Activated B cell treated with CpG ODN at 0.5 μM for 24 hours (primary cell): ENCODE measurements at places on chromosomes 16 and 17. TPM values are rescaled to one million over a fixed set of nuclear protein-coding genes. Genes with fewer than 3 reads are reported as not detected.

Gene THUMPD1
- 41.1 and 42.2 TPM in 2 replicates for total RNA-seq

Gene DHX8
- 60.6 and 63.4 TPM in 2 replicates for total RNA-seq

GRCh38 chr16:65547772-65548446 lies 426.0 kb upstream of the CDH11 start:
- no peaks in the 10 kb centered on the region for H3K27me3 ChIP-seq
- no peaks in the 10 kb centered on the region for H3K36me3 ChIP-seq
- no peak for DNase-seq
- no peaks in the 10 kb centered on the region for H3K4me1 ChIP-seq
- H3K4me3 ChIP-seq = no peak overlapping the region

Gene NEUROD2
- 0.02 TPM in 1 of 2 replicates, not detected in the other for total RNA-seq

GRCh38 chr17:79927136-79927661 lies 88.0 kb upstream of the CBX4 start:
- H3K4me3 ChIP-seq = no peak overlapping the region
- peaks cover 3% of the 10 kb centered on the region for H3K27me3 ChIP-seq
- H3K4me1 ChIP-seq = peaks cover 49% of the 10 kb centered on the region
- H3K36me3 ChIP-seq = peaks cover 2% of the 10 kb centered on the region
- DNase-seq = no peak

Gene NAA60
- total RNA-seq = 44.1 and 48.0 TPM in 2 replicates

GRCh38 chr16:83366228-83366627 lies 441.6 kb upstream of the HSBP1 start:
- H3K36me3 ChIP-seq = no peaks in the 10 kb centered on the region
- no peak for DNase-seq
- H3K4me1 ChIP-seq = no peaks in the 10 kb centered on the region
- H3K27ac ChIP-seq = no peak overlapping the region
- no peak overlapping the region for H3K4me3 ChIP-seq
- H3K27me3 ChIP-seq = no peaks in the 10 kb centered on the region

Gene RPAIN
- total RNA-seq = 70.4 and 87.7 TPM in 2 replicates

GRCh38 chr17:9355846-9356245 lies 219.8 kb downstream of the STX8 start:
- H3K27me3 ChIP-seq = no peaks in the 10 kb centered on the region
- no peak overlapping the region for H3K4me3 ChIP-seq
- no peak for DNase-seq
- H3K36me3 ChIP-seq = peaks cover 6% of the 10 kb centered on the region

- H3K27me3 ChIP-seq = no peaks in the 10 kb centered on the region
- peaks cover 26% of the 10 kb centered on the region for H3K4me1 ChIP-seq
- DNase-seq = no peak
- H3K36me3 ChIP-seq = no peaks in the 10 kb centered on the region
These were observed 7.8 kb downstream of the CTF1 start for GRCh38 chr16:30904114-30904780.

GRCh38 chr17:6496116-6496481 lies 51.8 kb downstream of the PIMREG start:
- peak overlapping the region; percentile 36 for H3K4me3 ChIP-seq
- H3K27me3 ChIP-seq = peaks cover 6% of the 10 kb centered on the region
- H3K36me3 ChIP-seq = no peaks in the 10 kb centered on the region
- no peak for DNase-seq

DNA sequence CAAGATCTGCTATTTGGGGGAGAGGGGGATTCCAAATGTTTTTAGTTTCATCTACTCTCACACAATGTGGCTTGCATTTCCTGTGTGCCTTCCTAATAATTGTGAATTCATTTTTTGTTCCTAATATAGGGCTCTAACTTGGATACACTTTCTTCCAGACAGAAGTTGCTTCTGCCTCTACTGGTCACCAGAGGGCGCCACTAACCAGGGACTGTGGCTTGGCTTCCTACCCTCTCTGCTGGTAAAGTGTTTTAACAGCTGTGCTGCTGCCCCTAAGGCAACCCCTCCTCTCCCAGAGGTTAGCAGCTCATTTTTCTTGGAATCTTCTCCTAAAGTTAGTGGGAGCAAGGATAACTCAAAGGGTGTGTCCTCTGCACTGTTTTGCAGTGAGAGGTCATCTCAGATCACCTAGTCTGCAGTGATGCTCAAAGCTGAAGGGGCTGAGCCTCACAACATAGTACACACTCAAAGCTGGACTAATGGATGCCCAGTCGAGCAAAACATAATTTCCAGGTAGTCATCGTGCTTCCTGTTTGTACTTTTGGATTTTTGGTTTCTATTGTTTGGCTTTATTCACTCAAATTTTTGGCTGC lies 5.0 kb upstream of the PRSS54 start:
- DNase-seq = no peak
- H3K4me1 ChIP-seq = no peaks in the 10 kb centered on the region
- no peaks in the 10 kb centered on the region for H3K36me3 ChIP-seq
- H3K27me3 ChIP-seq = no peaks in the 10 kb centered on the region

DNA sequence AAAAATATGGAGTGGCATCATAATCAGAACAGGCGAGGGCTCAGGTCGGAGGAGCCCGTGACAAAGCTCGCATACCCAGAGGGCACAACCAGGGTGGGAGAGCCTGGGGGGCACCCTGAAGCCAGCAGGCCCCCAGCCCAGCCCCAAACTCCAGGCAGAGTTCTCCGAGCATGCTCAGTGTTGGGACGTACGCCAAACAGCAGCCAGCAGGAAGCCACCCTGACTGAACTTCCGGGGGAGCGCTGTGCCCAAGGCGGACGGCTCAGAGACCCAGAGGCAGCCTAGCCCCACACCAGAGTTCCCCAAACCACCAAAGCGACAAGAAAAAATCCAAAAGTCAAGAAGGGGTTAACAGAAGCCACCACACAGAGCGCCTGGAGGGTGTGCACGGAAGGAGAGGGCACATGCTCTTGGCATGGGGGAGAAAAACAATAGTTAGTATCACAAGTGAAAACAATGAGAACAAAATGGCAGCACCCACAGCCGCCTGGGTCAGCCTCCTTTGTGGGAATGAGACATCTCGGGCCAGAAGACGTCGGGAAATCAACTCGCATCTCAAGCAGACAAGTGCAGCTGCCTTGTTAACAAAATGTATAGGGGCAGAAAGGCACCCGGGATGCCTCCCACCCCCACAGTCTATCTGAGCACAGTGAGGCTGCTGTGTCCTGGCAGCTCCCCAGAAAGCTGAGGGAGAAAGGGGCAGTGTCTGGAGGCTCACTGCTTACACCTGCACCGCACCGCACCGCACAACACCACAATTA lies 11.9 kb downstream of the EXOC7 start:
- H3K27ac ChIP-seq = no peak overlapping the region
- no peak overlapping the region for H3K4me3 ChIP-seq
- DNase-seq = no peak
- no peaks in the 10 kb centered on the region for H3K4me1 ChIP-seq
- no peaks in the 10 kb centered on the region for H3K27me3 ChIP-seq

DNA sequence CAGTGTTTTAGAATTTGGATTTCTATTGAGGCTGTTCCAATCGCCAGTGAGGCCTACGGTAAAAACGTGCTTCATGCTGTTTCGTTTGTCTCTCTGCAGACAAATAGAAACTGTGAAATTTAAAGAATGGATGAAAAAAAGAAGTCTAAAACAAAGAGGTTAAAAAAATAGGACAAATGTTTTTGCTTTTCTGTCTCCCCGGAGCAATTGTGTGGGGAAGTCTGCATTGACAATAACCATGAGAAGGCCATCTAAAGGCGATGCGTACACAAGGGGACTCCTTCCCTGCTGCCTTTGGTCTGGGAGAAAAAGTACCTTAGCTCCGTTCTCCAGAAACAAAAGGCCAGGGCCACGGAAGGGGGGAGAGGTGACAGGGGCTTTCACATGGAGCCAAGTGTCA lies 4.6 kb upstream of the ZFHX3 start:
- peaks cover 2% of the 10 kb centered on the region for H3K36me3 ChIP-seq
- H3K4me3 ChIP-seq = no peak overlapping the region
- H3K27ac ChIP-seq = no peak overlapping the region
- peaks cover 14% of the 10 kb centered on the region for H3K27me3 ChIP-seq

DNA sequence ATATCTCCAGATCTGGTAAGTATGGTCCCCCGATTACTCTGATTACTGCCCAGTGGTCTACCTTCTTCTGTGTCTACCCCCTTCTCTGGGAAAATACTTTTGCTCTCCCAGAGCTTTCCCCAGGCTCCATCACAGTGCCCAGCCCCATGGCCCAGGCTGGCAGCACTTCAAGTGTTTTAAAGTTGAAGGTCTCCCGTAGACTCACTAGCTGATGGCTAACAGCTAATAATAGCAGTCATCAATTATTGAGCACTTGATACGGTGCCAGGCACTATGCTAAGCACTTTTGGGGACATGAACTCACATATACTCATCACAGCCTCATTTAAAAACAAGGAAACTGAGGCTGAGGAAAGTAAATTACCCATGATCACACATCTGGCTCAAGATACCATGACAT lies 33.4 kb downstream of the DCUN1D3 start:
- H3K4me1 ChIP-seq = peaks cover 9% of the 10 kb centered on the region
- H3K4me3 ChIP-seq = no peak overlapping the region
- DNase-seq = no peak
- H3K36me3 ChIP-seq = peaks cover 10% of the 10 kb centered on the region

Gene AOC3
- 0.64 and 1.4 TPM in 2 replicates for total RNA-seq

DNA sequence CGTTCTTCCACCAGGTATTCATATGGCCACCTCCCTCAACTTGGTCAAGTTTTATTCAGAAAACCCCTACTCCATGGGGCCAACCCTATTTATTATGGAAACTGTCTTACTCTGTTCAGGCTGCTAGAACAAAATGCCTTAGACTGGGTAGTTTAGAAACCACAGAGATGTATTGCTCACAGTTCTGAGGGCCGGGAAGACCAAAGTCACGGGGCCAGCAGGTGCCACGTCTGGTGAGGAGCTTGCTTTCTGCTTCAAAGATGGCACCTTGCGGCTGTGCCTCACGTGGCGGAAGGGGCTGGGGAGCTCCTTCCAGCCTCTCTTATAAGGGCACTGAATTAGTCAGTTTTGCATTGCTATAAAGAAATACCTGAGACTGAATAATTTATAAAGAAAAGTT lies 74.3 kb downstream of the AXIN2 start:
- no peak overlapping the region for H3K27ac ChIP-seq
- no peaks in the 10 kb centered on the region for H3K4me1 ChIP-seq
- DNase-seq = no peak

DNA sequence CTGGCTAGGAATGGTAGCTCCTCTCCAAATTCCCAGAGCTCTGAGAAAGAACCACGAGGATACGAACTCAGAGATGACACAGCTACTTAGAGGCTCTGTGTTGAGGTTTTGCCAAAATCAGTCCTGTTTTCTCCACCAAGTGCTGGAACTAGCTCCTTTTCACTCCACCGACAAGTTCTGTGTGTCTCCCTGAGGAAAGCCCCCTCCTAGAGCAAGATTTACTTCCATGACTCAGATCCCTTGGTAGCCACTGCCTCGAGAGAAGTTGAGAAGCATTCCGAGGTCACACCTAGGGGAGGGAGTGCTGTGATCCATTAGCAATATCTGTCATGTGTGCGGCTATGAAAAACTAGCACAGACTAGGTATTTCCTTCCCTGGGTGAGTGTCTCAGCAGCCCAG lies 30.6 kb downstream of the IL21R start:
- peak overlapping the region; percentile 62 for H3K4me3 ChIP-seq
- H3K27me3 ChIP-seq = no peaks in the 10 kb centered on the region
- peak; percentile 13 for DNase-seq
- H3K36me3 ChIP-seq = peaks cover 77% of the 10 kb centered on the region
- H3K27ac ChIP-seq = peak overlapping the region; percentile 85

GRCh38 chr16:27199235-27199586 lies 4.1 kb upstream of the KDM8 start:
- peak overlapping the region; percentile 71 for H3K27ac ChIP-seq
- no peaks in the 10 kb centered on the region for H3K27me3 ChIP-seq
- peaks cover 7% of the 10 kb centered on the region for H3K36me3 ChIP-seq
- peak overlapping the region; percentile 41 for H3K4me3 ChIP-seq
- H3K4me1 ChIP-seq = peaks cover 56% of the 10 kb centered on the region

DNA sequence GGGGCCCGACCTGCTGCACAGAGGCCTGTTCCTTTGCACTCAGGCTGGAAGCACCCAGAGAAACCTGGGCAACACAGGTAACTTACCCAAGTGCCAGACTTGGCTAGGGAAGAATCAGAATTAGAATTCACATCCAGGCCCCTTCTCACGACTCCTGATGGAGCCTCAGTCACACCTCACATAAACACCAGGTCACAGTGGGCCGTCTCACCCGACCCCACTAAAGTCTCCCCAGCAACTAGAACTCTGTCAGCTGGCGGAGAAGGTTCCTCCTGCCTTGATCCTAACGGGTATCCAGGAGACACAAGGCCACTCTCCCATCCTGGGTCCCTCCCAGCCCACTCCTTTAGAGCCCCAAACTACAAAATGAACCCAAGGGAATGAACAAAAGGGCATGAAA lies 6.4 kb downstream of the TK2 start:
- no peak for DNase-seq
- H3K36me3 ChIP-seq = no peaks in the 10 kb centered on the region
- H3K4me3 ChIP-seq = no peak overlapping the region
- no peaks in the 10 kb centered on the region for H3K27me3 ChIP-seq
- peak overlapping the region; percentile 42 for H3K27ac ChIP-seq
- H3K4me1 ChIP-seq = peaks cover 77% of the 10 kb centered on the region

Gene TNFRSF17
- total RNA-seq = 6.9 and 8.0 TPM in 2 replicates

Gene ORC6
- 8.0 and 13.2 TPM in 2 replicates for total RNA-seq

GRCh38 chr16:27286451-27286850 lies 17.9 kb upstream of the NSMCE1 start:
- no peaks in the 10 kb centered on the region for H3K27me3 ChIP-seq
- H3K4me3 ChIP-seq = no peak overlapping the region
- H3K36me3 ChIP-seq = no peaks in the 10 kb centered on the region
- H3K4me1 ChIP-seq = peaks cover 57% of the 10 kb centered on the region
- DNase-seq = no peak

Gene CEP295NL
- 0.46 and 0.55 TPM in 2 replicates for total RNA-seq

Gene CCL18
- not detected in 2 replicates for total RNA-seq

DNA sequence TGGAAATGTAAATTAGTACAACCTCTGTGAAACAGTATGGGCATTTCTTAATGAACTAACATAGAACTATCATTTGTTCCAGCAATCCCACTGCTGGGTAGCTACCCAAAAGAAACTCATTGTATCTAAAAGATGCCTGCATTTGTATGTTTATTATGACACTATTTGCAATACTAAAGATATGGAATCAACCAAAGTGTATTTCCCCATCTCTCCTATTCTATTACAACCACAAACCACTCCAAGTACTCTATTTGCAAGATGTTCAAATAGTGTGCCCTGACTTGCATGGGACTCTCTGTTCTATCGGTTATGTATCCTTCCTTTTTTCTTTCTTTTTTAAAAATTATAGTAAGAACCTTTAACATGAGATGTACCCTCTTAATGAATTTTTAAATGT lies 845.2 kb downstream of the CDH11 start:
- no peaks in the 10 kb centered on the region for H3K4me1 ChIP-seq
- no peak overlapping the region for H3K4me3 ChIP-seq
- H3K27me3 ChIP-seq = no peaks in the 10 kb centered on the region
- DNase-seq = no peak
